WTC11 (cell line): ENCODE measurements at places on chromosomes 5 and 9.

DNA sequence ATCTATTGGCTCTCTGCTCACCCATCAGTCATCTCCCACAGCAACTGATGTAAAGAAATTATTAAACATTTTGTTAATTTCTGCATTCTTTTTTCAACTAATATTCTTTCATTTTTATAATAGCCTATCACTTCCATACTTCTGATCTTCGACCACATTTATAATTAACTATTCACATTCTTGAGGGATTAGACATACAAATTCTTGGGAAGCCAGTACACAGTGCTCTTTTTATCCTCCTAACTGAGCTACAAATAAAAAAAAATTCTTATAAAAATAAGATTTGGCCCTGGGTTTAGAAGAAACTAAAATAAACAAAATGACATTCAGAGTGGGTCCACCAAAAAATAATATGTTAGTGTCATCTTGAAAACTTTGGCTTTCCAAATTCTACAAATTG lies 103.7 kb upstream of the ITGA1 start:
- H3K36me3 ChIP-seq, result no peaks in the 10 kb centered on the region
- H3K4me3 ChIP-seq, result no peak overlapping the region
- no peak overlapping the region for H3K27ac ChIP-seq
- peaks cover 14% of the 10 kb centered on the region for H3K4me1 ChIP-seq
- no peaks in the 10 kb centered on the region for H3K27me3 ChIP-seq
- no peak for DNase-seq

- peaks cover 3% of the 10 kb centered on the region for H3K36me3 ChIP-seq
- H3K27me3 ChIP-seq, result no peaks in the 10 kb centered on the region
- H3K4me1 ChIP-seq, result 0 out of 2 replicates have a peak, but pooled peaks cover 9% of the 10 kb centered on the region
- 0 out of 2 replicates have a peak overlapping the region, but pooled peaks have one; percentile 49 for H3K27ac ChIP-seq
- no peak for DNase-seq
- no peak overlapping the region for H3K4me3 ChIP-seq
Measured at GRCh38 chr9:7150153-7150890, 392.5 kb downstream of the KDM4C start.

DNA sequence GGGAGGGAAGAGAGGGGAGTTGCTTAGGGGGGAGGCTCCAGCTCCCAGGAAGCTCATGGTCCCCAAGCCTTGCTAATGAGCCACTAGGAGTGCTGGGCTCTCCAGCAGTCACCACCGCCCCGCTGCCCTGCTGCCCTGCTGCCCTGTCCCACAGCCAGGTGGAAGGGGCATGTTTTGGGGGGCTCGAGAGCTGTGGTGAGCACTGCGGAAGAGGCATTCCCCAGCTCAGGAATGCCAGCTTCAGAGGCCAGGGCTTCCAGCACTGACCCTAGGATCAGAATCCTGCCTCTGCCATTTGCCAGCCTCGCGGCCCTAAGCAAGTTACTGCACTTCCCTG lies 16.9 kb downstream of the SLC6A7 start:
- no peaks in the 10 kb centered on the region for H3K36me3 ChIP-seq
- H3K4me3 ChIP-seq, result no peak overlapping the region
- H3K27me3 ChIP-seq, result no peaks in the 10 kb centered on the region; the same call in none of the 2 replicates

GRCh38 chr9:114366334-114367128 lies 21.3 kb downstream of the AKNA start:
- no peaks in the 10 kb centered on the region for H3K27me3 ChIP-seq
- peaks cover 34% of the 10 kb centered on the region for H3K4me1 ChIP-seq
- H3K4me3 ChIP-seq, result no peak overlapping the region
- no peak for DNase-seq
- H3K27ac ChIP-seq, result no peak overlapping the region
